ENCODE measurements at places on chromosomes 1 and 21.

DNA sequence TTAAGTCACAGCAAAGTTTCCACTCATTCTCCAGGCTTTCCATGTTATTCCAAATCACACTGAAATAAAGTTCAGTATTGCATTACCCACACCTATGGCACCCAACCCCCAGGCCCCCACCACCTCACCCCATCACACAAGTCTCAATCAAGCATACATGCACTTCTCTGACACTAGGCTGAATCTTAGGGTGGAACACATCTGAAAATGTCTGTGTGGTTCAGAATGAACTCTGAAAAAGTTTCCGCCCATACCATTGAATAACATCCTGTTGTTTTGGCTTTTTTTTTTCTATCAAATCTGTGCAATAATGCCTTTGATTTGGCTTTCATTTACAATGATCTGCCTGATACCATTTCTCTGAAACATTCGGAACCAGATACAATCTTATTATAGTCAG is 25.8 kb upstream of the LRRC8C start:
- no peak for DNase-seq

- no peak for DNase-seq
Measured at GRCh38 chr1:210866532-210866931, 267.4 kb downstream of the KCNH1 start.

GRCh38 chr1:94697839-94698238 is 122.3 kb upstream of the SLC44A3 start:
- no peak for DNase-seq

GRCh38 chr1:200464784-200465400 is 55.1 kb upstream of the ZNF281 start:
- DNase-seq = no peak

DNA sequence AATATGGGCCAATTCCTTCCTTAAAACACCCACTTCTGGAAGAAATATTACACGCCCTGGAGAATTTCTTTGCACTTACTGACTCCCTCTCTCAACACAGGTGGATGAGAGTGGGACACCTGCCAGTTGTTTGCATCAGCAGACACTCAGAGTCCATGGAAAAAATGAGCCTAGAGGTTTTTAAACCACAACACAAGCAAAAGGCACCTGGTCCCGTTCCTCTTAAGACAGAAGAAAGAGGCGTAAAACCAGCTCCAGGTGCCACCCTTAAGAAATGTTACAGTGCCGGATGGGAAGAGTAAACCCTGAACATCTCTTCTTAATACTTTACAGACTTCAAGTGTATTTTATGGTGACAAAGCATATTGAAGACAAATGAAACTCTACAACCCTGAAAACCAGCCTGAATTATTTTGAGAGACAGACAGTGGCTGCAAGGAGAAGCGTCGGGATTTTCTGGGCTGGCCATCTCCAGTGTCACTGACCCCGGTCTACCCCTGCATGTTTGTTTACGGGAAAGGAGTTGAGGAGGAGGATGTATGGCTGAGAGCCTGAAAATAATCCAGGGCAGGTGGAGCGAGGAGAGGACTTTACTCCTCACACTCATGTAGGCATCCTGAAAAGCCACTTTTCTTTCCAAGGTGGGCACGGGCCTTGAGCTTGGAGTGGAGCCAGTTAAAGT is 7.8 kb upstream of the RIPK4 start:
- DNase-seq = no peak

GRCh38 chr1:153610811-153611301 is 2.1 kb downstream of the S100A16 start:
- peak; percentile 74 for DNase-seq

GRCh38 chr1:243420016-243420945 is 164.4 kb downstream of the SDCCAG8 start:
- DNase-seq = no peak

GRCh38 chr21:40331172-40331571 is 463.9 kb downstream of the PCP4 start:
- no peak for DNase-seq

GRCh38 chr1:119090250-119090649 is 50.2 kb downstream of the WARS2 start:
- no peak for DNase-seq

- DNase-seq = peak; percentile 58
Measured at GRCh38 chr1:89598450-89599331, 34.2 kb upstream of the LRRC8C start.

- DNase-seq = peak; percentile 64
Measured at GRCh38 chr1:201790261-201790660, 38.7 kb upstream of the IPO9 start.

DNA sequence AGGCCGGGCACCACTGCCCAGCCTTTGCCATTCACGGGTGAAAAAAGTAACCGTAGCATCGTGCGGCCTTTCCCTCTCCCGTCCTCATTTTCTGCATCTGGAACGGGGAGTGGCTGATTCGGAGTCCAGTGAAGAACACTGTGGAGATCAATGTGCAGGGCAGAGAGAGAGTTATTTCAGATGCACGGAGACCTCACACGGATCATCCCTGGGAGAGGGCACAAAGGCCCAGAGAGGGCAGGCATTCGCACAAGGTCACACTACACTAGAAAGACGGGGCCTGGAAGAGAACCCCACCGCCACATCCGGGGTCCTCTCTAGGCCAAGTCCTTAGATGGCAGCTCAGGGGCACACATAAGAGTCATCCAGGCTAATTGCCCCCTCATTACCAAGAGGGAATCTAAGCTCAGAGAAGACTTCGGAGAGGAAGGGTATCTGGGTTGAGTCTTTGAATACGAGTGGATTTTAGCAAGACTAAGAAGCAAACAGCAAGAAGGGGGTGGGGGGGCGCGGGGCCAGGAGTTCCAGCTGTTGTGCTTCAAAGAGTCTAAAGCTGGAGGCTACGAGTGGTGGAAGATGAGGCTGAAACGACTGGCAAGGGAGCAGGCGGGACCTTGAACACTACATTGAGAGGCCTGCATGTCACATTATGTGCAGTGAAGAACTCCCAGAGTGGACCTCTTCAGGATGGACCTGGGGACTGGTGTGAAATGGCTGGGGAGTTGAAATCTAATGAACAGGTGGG is 857 bp downstream of the GPX7 start:
- peak; percentile 17 for DNase-seq

- DNase-seq = no peak
Measured at GRCh38 chr1:71043065-71043464, 4.6 kb downstream of the PTGER3 start.
